ENCODE measurements at places on chromosomes 1 and 21.

GRCh38 chr1:17611991-17612390 lies 72.5 kb downstream of the ARHGEF10L start:
- DNase-seq: no peak

- DNase-seq: no peak
Measured at GRCh38 chr1:193754732-193755427, 568.5 kb upstream of the B3GALT2 start.

- DNase-seq: no peak
Measured at GRCh38 chr1:103492003-103492625, 33.4 kb upstream of the RNPC3 start.

DNA sequence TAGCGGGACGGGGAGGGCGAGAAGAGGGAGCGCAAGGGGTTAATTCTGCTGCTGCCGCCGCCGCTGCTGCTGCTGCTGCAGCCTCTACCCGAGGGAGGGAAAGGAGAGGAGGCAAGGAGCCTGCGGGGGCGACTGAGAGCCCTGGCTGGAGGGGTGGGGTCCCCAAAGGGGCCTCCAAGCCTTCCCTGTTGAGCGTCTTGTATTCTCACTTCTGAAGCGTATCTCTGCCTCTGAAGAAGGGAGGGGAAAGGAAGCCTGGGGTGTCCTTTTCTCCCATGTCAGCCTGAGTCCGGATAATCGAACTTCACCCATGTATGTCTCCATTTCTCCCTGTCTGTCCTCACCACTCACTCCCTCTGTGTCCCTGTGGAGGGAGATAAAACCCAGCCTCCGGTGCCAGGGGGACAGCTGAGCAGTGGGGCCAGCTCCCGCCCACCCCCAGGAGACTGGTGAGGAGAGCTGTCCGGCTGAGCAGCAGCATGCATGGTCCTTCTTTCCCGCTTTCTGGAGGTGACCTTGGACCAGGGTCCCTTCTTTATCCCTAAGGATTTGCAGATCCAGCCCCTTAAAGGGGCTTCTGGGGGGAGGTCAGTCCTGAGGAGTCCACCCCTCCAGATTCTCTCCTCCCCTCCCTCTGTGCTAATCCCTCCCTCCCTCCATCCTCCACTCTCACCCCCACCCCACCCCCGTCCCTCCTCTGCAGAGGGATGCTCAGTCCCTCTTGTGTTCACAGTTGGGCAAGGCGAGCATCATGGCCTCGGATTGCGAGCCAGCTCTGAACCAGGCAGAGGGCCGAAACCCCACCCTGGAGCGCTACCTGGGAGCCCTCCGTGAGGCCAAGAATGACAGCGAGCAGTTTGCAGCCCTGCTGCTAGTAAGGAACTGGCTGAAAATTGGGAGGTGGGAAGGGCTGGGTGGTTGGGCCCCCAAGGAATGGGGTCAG lies 1.0 kb downstream of the NCDN start:
- peak; percentile 18 for DNase-seq

GRCh38 chr1:222373216-222373615 lies 174.7 kb downstream of the HHIPL2 start:
- no peak for DNase-seq

DNA sequence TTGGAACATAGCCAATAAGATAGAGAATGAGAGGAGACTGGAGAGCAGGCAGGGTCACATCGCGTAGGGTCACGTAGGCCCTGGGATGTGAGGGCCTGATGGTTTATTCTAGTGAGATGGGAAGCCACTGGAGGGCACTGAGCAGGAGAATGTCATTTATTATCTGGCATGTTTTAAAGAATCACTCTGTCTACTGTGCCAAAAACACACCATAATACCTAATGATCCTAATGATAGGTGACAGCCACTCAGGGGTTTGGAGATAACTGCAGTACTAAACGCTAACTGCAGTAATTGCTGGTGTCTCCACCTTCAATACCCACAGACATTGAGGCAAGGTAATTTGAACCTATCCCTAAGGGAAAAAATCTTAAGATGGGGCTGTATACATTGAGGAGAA lies 185.4 kb downstream of the TTLL7 start:
- DNase-seq: no peak

GRCh38 chr1:9260059-9260766 lies 25.6 kb downstream of the H6PD start:
- no peak for DNase-seq

- DNase-seq: peak; percentile 61
Measured at GRCh38 chr1:66351913-66352312, 182.0 kb upstream of the SGIP1 start.

DNA sequence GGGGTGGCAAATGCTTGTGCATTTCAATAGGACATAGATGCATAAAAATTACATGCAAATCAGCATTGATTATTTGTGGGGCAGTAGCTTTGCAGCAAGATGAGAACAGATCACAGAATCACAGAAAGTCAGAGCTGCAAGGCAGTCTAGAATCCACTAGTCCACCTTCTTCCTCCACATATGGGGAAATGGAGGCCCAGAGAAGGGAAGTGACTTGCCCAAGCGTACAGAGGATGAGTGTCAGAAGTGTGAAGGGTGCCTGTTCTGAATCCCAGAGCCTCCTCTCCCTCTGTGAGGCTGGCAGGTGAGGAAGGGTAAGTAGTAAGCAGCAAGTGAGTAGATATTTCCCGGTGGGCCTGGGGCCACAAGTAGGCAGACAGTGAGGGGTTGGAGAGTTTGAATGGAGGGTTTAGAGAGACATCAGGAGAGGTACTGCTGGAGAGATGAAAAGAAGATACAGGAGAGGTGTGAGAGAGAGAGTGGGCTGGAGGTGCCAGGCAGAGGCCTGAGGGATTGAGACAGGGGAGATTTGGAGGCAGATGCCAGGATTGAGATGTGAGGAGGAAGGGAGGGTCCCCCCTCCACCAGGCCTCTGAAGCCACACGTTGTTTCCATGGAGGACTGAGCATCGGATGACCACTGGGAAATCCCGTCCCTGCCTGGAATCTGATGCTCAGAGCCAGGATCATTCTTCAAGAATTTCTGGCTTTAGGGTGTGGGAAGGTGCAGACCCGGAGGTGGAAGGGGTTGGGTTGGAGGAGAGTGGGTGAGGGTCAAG lies 4.8 kb upstream of the MYOG start:
- DNase-seq: no peak

GRCh38 chr1:43043695-43044094 lies 85.0 kb upstream of the SLC2A1 start:
- no peak for DNase-seq

- no peak for DNase-seq
Measured at GRCh38 chr21:36518883-36519492, 39.1 kb upstream of the CLDN14 start.

DNA sequence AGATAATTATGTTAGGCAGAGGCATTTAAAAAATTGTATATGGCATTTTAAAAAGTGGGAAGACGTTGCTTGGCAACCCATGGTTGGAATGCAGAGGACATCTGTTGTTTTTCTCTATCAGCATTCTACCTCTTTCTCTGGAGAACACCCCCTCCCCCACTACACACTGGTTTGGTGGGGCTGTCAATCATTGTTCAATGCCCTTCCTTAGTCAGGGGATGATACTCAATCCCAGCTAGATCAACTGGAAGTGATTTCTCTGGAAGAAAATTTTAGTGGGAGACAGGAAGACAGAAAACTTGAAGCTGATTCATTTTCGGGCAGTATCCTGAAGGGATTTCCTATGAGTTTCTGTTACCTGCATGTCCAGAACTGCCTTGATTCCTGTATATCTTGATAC lies 35.7 kb upstream of the CAP1 start:
- no peak for DNase-seq

DNA sequence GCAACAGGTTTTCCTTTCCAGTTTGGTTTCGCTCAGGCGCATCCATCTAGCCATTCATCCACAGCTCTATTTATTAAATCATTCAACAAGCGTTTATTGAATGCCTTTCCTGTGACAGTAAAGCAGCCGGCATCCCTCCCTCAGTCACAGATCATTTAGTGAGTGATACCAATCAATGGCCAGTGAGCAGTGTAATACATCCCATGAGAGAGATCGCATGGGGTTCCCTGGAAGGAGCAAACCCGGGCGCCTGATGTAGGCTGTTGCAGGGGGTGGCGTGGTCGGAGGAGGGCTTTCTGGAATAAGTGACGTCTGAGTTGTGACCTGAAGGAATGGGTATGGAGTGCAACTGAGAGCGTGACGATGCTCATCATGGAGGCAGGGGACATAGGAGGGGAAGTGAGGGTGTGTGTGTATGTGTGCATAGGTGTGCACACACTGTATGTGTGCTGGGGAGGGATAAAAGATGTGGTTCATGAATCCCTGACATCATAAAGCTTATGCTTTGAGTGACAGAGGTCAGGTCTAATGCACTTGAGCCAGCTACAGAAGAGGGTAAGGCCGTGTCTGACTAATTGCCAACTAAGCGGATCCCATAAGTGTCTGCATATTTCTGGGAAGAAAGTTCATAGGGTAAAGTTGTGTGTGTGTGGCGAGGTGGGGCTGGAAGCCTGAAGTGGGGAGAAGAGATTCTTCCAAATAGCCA lies 6.6 kb downstream of the FCMR start:
- DNase-seq: no peak

DNA sequence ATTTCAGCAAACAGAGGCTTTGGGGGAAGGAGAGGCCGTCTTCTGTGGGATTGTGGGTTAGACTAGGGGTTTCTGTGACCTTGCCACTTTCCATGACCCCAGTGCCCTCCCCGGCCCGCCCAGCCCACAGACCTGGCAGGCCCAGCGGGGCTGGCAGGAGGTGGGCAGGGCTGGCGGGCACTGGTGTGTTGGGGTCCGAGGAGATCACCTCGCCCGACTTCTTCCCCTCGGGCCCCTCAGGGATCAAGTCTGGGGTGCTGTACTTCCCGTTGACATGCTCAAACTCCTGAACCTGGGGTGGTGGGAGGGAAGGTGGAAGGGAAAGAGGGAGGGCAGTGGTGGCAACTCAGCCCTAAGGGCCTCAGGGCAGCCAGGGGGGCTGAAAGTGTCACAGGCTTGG lies 56.3 kb downstream of the CHD5 start:
- DNase-seq: no peak

DNA sequence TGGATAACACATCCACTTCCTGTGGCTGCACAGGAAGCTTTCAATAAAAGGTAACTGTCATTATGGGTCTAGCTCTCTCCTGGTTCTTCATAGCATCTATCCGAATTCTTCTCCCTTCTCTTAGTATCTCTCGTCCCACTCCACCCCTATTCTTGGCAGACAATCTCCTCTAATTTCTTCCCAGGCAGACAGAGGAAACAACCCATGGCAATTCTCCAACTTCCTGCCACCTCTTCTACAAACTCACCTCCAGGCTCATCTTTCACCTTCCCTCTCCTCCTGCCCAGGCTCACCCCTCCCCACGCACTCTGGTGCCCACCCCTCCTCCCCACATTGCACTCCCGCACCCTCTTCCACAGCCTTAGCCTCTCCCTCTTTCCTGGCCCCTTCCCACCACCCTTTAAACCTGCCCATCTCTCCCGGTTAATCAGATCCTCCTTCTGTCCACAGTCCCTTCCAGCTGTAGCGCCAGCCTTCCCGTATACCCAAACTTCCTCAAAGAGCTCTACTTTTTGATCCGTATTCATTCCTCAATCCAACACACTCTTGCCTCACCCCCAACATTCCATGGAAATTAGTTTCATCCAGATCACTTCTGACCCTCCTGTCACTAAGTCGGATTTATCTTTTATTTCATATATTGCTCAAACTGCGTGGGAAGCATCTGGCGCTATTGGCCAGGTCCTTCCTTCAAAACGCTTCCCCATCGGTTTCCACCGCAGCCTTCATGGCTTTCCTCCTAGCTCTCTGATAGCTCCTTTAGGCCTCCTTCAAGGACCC lies 25.9 kb downstream of the SHISA4 start:
- DNase-seq: no peak

DNA sequence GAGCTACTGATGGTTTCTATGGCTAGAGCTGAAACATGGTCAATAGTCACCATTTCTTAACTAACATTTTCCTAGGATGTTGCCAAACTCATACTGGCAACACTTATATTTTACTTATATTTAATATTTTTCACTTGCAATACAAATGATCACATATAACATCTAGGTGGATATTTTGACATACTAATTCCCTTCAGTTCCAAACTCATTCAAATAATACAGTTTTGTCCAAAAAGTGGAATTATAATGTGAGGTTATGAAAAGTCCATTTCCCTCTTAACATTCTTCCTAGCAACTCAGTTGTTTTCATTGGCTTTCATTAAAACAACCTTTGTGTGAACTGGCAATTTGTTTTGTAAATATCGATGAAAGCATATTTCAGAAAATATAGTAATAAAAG lies 16.0 kb downstream of the SPAG17 start:
- no peak for DNase-seq

DNA sequence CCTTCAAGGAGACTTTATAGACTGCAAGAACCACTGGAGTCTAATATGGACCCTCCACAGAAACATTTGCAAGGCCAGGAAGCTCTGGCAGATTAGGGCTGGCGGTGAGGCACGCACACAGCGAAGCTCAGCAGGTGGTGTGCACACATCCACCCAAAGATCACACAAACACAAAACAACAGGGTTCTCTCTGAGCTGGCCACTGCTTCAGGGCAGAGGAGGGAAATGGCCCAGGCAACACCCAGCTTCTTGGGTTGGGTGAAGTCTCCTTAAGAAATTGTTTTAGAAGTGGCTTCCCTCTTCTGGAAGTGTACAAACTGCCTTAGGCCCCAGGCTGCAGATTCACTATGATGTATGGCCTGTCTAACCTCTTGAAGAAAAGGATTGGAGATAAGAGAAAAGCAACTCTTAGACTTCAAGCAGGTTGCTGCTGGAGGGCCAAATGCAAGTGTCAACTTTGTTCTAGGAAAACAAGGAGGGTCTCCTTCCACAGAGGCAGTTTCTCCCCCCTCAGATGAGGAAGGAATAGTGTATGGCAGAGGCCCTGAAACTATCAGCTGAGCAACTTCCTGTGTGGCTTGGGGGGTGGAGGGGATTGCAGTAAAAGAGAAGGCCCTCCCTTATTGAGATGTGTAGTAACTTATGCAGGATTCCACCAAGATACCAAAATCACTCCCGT lies 2.0 kb downstream of the RCSD1 start:
- peak; percentile 65 for DNase-seq

DNA sequence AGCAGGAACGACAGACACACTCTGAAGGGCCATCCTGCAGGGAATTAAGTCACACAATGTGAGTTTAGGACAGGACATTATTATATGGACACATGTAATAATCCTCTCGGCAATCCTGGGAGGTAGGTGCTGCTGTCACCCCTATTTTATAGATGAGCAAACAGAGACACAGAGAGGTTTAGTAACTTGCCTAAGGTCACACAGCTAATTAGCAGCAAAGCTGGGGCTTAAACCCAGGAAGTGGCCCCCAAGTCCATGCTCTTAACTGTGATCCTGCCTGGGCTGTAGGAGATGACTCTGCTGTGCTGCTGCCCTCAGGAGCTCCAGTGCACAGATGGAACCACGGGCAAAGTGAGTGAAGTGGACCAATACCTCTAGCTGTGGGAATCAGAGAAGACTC lies 660.0 kb downstream of the PTPRU start:
- no peak for DNase-seq

DNA sequence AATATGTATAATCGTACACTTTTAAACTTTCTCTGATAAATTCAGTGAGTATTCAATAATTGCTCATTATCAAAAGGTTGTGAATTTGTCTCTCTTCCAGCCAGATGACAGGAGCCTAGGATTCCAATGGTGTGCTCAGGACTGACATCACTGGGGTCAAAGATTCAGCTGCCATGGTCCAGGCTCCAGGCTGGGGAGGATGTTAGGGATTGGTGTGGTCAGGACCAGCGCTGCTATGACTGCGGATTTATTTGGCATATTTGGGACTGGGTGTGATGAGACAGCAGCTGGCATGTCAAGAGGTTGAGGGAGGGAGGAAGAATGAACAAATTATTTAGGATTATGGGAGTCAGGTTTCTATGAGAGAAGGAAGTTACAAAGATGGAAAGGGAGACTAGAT lies 48.2 kb upstream of the ABCA4 start:
- DNase-seq: no peak

Data from activated CD4-positive, alpha-beta T cell treated with anti-CD3 and anti-CD28 coated beads, Interleukin-10, Interleukin-2, amounts not matched to agents 100 ng/mL and 50 ng/mL, durations not matched to agents 16 hours and 8 hours (primary cell).